ENCODE measurements at places on chromosomes 7 and 10. TPM values are rescaled to one million over a fixed set of nuclear protein-coding genes. Genes with fewer than 3 reads are reported as not detected.
A peak's percentile ranks its signal among the peaks of the same experiment; 100 is the strongest.

Gene MTG1
- polyA plus RNA-seq: 75.2 TPM

Gene PTCD1
- polyA plus RNA-seq: 6.0 TPM

Gene BAIAP2L1
- polyA plus RNA-seq: 17.8 TPM

Gene TMEM196
- not detected for polyA plus RNA-seq

Gene CDHR3
- 15.8 TPM for polyA plus RNA-seq

Gene ZNF727
- polyA plus RNA-seq: 0.32 TPM

Gene GRID2IP
- polyA plus RNA-seq: 0.91 TPM

Gene AKR1C8
- polyA plus RNA-seq: 0.20 TPM

Gene SPDYE1
- polyA plus RNA-seq: 2.1 TPM

- no peak for DNase-seq
Observed at GRCh38 chr10:125037145-125037877, 95.4 kb downstream of the ZRANB1 start.

- DNase-seq: no peak
Observed at GRCh38 chr10:10860455-10860976, 157.2 kb upstream of the CELF2 start.

- DNase-seq: no peak
Observed at GRCh38 chr10:75556320-75556719, 124.9 kb downstream of the LRMDA start.

- DNase-seq: no peak
Observed at GRCh38 chr10:421170-421569, 268.3 kb downstream of the DIP2C start.

- DNase-seq: no peak
Observed at GRCh38 chr10:44988957-44989585, 10.5 kb upstream of the DEPP1 start.

- no peak for DNase-seq
Observed at GRCh38 chr10:51620131-51620530, 79.3 kb downstream of the CSTF2T start.

DNA sequence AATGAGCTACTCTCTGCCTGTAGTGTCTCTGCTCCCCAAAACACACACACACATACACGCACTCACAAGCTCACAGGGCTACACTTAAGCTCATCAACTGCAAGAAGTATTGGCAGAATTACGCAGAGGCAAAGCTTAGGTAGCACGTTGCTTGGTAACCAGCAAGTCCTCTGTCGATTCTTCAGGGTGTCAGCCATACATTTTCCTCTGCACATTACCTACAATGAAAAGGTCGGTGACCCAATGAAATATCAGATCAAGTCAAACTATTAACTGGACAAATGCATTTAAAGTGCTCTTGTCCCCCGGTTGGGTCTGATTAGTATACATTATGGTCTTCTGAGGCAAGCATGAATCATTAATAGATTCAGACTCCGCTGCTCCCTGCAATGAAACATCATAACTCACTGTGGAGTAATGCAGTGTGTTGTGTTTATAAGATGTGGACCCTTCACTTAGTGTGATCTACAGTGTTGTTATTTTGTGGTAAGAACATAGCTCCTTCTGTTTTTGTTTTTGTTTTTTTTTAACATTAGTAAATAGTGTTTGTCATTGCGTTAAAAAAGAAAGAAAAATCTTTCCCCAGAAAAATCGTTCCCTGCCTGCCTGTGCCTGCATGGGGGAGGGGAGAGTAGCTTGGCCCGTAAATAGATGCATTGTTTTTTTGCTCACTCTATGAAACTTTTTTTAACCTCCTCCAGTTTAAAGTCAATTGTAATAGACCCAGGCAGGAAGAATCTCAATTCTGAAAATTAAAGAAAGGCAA, 325.5 kb downstream of the SFMBT2 start:
- DNase-seq: peak; percentile 11

- DNase-seq: no peak
Observed at GRCh38 chr10:116909307-116909706, 60.0 kb downstream of the ENO4 start.

DNA sequence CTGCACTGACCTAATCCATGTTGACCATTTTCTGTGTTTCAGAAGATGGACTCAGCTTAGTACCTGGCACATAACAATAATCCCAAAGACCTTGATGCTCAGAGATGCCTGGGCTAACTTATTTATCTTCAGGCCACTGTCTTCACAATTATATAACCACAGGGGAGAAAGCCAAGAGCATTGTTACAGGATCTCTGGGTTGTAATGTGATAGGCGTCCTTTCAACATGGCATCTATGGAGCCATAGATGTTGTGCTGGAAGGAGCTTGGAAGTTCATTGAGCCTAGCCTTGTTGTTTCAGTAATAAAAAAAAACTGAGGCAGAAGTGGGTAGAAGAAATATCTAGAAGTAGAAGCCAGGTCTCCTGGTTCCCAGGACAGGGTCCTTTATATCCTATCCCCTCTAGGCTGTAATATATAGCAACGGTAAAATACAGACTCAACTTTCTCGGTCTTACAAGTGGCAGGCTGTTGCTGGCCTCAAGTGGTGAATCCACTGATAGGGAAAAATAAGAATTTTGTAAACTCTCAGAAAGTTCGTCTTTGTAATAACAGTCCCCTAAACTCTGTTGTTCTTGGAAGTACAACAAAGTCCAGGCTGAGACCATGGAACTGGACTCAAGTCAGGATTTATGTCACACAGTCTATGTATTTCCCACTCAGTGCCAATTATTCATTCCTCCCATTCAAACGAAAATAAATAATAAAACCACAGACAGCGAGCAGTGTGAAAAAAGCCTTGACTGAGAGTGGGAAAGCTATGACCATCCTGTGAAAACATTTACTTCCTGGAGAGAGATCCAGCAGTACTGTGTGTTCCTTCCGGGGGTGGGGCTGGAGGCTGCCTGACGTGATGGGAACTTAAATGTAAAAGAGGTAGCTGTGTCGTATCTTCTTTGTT, 277.6 kb downstream of the REEP3 start:
- peak; percentile 75 for DNase-seq

GRCh38 chr7:72278550-72278949, 133.6 kb downstream of the CALN1 start:
- no peak for DNase-seq

- no peak for DNase-seq
Observed at GRCh38 chr7:34131371-34131770, 226.0 kb downstream of the BMPER start.

GRCh38 chr7:127392182-127392565, 334 bp downstream of the ZNF800 start:
- peak; percentile 49 for DNase-seq

DNA sequence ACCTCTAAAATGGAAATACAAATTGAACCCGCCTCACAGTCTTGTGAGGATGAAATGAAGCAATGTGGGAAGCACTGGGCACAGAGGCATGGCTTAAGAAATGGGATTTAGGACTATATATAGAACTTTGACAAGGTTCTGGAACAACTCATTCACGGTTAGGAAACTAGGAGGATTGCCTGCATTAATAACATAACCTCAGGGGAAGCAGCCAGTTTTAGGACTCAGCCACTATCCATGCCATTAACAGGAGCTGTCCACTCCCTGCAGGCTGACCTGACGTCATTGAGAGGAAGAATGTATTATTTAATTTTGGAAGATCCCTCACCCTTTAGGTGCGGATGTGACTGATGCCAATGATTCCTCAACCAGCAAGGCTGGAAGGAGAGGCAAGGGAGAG, 34.8 kb downstream of the ITGB8 start:
- DNase-seq: no peak

All from left kidney (tissue), 8 donors.